ENCODE measurements at places on chromosomes 1 and 21. TPM values are rescaled to one million over a fixed set of nuclear protein-coding genes. Genes with fewer than 3 reads are reported as not detected.

CFHR2 gene
- 9.6 TPM for polyA plus RNA-seq

NR1I3 gene
- 8.1 TPM for polyA plus RNA-seq

ICOSLG gene
- 1.9 TPM for polyA plus RNA-seq

TCP10L gene
- polyA plus RNA-seq: 0.91 TPM

LCK gene
- 0.79 TPM for polyA plus RNA-seq

E2F2 gene
- polyA plus RNA-seq: 0.21 TPM

AMY1A gene
- polyA plus RNA-seq: not detected

LCE1E gene
- polyA plus RNA-seq: not detected

LMX1A gene
- polyA plus RNA-seq: not detected

FCRL5 gene
- not detected for polyA plus RNA-seq

AIM2 gene
- 1.1 TPM for polyA plus RNA-seq

AQP10 gene
- 3.0 TPM for polyA plus RNA-seq
